ENCODE measurements at places on chromosomes 6 and 20. TPM values are rescaled to one million over a fixed set of nuclear protein-coding genes. Genes with fewer than 3 reads are reported as not detected.
A peak's percentile ranks its signal among the peaks of the same experiment; 100 is the strongest.

- H3K4me3 ChIP-seq = no peak within 1 kb of the TSS
- H3K27ac ChIP-seq = no peak within 1 kb of the TSS
- no peaks in the 10 kb centered on the region for H3K27me3 ChIP-seq
- DNase-seq = no peak
- H3K36me3 ChIP-seq = no peaks in the 10 kb centered on the region
- H3K4me1 ChIP-seq = no peaks in the 10 kb centered on the region
Observed at GRCh38 chr6:32637219-32637880, at the start of gene HLA-DQA1. Gene HLA-DQA1, plus strand, starts transcription at chr6:32637406. Its CDS starts 53 bp downstream, at chr6:32637459.

DNA sequence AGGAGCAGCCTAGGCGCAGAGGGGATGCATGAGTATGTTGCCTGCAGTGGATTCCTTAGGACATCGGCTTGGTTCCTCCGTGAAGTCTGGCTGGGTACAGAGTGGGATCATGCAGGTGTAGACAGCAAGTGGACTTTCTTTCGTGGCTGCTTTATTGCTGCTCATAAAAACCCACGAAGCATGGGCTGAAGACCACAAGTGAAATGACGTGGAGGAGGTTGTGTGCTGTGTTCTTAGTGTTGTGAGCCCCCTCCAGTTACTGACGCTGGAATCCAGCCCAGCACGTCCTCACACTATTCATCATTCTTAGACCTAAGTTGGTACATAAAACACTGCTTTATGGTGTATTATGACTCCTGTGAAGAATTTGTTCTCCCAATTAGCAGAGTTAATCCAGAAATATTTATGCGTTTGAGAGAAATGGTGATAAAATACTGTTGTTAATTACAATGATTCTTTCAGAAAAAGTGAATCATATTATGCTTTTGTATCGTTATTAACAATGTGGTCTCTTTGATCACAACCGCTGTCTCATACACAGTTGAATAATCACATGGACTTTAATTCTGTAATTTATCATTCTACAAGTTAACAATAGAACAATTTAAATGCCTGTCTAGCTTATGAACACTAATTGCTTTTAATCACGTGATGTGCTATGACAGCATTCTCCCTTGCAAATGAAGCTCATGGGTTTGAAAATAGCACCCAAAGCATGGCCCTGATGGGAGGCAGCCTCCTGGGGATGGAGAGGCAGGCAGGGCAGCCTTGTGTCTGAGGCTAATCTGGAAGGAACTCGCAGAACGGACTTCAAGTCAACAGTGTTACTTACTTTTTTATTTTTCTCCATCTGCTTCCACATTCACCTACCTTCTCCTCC lies 233.9 kb upstream of the SYNDIG1 start:
- DNase-seq = no peak
- no peaks in the 10 kb centered on the region for H3K27me3 ChIP-seq
- H3K36me3 ChIP-seq = no peaks in the 10 kb centered on the region
- H3K4me3 ChIP-seq = no peak overlapping the region

- no peak overlapping the region for H3K4me3 ChIP-seq
- H3K27me3 ChIP-seq = no peaks in the 10 kb centered on the region
- peak; percentile 72 for DNase-seq
- H3K4me1 ChIP-seq = no peaks in the 10 kb centered on the region
- no peaks in the 10 kb centered on the region for H3K36me3 ChIP-seq
Observed at GRCh38 chr20:5535125-5535756, 215.0 kb upstream of the SHLD1 start.

- no peak overlapping the region for H3K27ac ChIP-seq
- H3K27me3 ChIP-seq = no peaks in the 10 kb centered on the region
- no peak for DNase-seq
- no peak overlapping the region for H3K4me3 ChIP-seq
- no peaks in the 10 kb centered on the region for H3K4me1 ChIP-seq
Observed at GRCh38 chr6:161056451-161056850, 64.9 kb downstream of the MAP3K4 start.

DNA sequence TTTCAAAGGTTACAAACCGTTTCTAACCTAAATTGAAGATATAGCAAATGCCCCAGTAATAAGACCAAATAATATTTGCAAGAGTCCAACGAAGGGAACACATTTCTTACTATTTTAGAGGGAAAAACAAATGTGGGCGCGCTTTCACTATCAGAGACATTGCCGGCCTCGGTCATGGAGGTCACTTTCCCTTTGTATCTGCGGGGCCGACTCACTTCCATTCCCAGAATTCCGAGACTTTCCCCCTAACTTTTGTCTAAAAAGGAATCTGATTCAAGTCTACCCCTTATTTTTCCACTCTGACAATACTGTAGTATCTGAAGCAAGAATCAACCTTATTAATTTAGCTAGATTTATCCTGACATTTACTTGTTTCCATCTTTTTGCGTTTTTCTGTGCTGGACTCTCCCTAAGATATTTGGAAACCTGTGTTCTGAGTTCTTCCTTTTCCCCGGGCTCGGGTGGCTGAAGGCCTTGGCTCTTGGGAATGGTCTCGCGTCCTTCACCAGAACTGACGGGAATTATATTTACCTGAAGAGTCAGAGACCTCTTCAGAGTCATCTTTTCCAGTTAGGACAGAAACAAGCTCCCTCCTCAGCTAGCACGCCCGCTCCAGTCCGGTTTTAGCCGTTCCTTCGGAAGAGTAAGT lies 71.8 kb upstream of the ZNF184 start:
- peak overlapping the region; percentile 70 for H3K4me3 ChIP-seq
- no peak overlapping the region for H3K27ac ChIP-seq
- DNase-seq = no peak
- H3K4me1 ChIP-seq = no peaks in the 10 kb centered on the region

GRCh38 chr6:151537556-151537955 lies 43.7 kb downstream of the CCDC170 start:
- DNase-seq = no peak
- H3K27me3 ChIP-seq = no peaks in the 10 kb centered on the region
- no peak overlapping the region for H3K4me3 ChIP-seq
- peaks cover 4% of the 10 kb centered on the region for H3K4me1 ChIP-seq
- no peaks in the 10 kb centered on the region for H3K36me3 ChIP-seq

DNA sequence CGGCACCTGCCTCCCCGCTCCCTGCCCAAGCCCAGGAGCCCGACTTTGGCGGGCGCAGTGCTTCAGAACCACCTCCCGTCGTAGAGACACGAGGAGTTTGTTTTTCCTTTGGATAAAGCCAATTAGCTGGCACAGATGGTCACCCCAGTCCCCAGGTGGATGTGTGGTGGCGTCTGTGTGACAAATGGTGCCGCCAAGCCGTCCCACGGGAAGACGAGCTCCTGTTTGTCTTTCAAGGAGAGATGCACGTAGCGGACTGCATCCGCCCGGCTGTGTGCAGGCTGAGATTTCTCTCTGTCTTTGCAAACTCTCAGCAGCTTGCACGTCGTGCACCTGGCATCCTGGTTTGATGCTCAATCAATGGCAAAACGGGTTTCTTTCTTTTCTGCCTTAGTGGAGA lies 16.1 kb upstream of the MRGBP start:
- H3K36me3 ChIP-seq = no peaks in the 10 kb centered on the region
- no peaks in the 10 kb centered on the region for H3K4me1 ChIP-seq

GRCh38 chr6:117776441-117776840 lies 101.2 kb downstream of the NUS1 start:
- no peak overlapping the region for H3K27ac ChIP-seq
- H3K4me3 ChIP-seq = no peak overlapping the region
- H3K27me3 ChIP-seq = no peaks in the 10 kb centered on the region
- H3K36me3 ChIP-seq = no peaks in the 10 kb centered on the region
- peak; percentile 10 for DNase-seq

GRCh38 chr20:53897884-53898555 lies 172.4 kb downstream of the BCAS1 start:
- no peaks in the 10 kb centered on the region for H3K27me3 ChIP-seq
- H3K4me3 ChIP-seq = no peak overlapping the region
- DNase-seq = no peak
- H3K36me3 ChIP-seq = no peaks in the 10 kb centered on the region
- peaks cover 37% of the 10 kb centered on the region for H3K4me1 ChIP-seq

GRCh38 chr6:152310371-152310954 lies 326.7 kb downstream of the SYNE1 start:
- peaks cover 26% of the 10 kb centered on the region for H3K36me3 ChIP-seq
- H3K27me3 ChIP-seq = no peaks in the 10 kb centered on the region

- H3K27ac ChIP-seq = no peak overlapping the region
- no peaks in the 10 kb centered on the region for H3K36me3 ChIP-seq
- H3K4me3 ChIP-seq = no peak overlapping the region
- H3K4me1 ChIP-seq = no peaks in the 10 kb centered on the region
- peaks cover 7% of the 10 kb centered on the region for H3K27me3 ChIP-seq
Observed at GRCh38 chr6:99871641-99872040, 122.4 kb downstream of the MCHR2 start.

DNA sequence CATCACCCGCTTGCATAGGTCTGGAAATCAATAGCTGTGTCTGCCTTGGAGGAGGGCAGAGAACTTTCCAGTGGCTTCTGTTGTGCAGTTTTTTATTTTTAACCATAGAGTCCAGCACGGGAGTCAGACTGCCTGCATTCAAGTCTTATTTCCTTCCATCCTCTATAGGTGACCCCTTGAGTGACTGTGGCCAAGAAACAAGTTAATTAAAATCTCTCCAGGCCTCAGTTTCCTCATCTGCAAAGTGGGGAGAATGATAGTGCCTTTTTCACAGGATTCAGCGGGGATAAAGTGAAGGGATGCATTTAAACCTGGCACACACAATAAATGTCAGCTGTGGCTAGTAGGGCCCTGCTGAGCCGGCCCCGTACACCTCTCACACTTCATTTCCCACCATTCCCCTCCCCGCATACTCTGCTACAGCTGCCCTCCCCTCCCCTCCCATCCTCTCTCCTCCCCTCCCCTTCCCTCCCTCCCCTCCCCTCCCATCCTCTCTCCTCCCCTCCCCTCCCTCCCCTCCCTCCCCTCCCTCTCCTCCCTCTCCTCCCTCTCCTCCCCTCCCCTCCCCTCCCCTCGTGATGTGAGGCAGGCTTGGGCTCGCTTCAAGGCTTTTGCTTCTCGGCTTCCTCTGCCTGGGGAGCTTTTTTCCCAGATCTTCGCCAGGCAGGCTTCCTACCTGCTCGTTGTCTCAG lies 150.5 kb downstream of the TFAP2C start:
- DNase-seq = no peak
- no peaks in the 10 kb centered on the region for H3K27me3 ChIP-seq
- H3K27ac ChIP-seq = no peak overlapping the region
- H3K4me3 ChIP-seq = no peak overlapping the region
- peaks cover 8% of the 10 kb centered on the region for H3K4me1 ChIP-seq

DNA sequence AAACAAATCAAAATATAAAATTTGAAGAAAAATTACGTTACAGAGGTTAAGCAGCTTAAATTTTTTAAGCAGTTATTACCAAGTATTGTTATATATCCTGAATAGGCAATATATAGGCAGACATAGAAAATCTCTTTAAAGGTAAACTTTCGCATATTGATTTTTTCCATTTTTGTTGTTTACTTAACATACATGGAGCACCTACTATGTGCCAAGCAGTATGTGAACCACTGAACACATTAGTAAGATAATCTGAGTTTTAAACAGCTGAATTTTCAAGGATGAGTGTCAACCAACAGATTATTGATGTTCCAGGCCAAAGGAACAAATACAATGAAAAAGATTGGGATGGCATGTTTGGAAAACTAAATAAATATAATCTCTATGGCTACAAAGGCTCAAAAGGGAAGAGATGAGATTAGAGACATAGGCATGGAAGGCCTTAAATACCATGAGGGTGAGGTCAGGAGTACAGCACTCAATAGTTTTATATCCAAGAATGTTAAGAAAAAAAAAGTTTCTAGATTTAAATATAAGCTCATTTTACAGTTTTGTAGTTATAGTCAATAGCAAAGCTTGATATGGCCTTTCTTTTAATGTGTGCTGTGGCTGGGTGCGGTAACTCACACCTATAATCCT lies 277.5 kb downstream of the PTPRK start:
- H3K4me1 ChIP-seq = peaks cover 4% of the 10 kb centered on the region
- H3K27ac ChIP-seq = peak overlapping the region; percentile 26
- no peaks in the 10 kb centered on the region for H3K36me3 ChIP-seq
- no peak overlapping the region for H3K4me3 ChIP-seq
- no peaks in the 10 kb centered on the region for H3K27me3 ChIP-seq
- peak; percentile 68 for DNase-seq

DNA sequence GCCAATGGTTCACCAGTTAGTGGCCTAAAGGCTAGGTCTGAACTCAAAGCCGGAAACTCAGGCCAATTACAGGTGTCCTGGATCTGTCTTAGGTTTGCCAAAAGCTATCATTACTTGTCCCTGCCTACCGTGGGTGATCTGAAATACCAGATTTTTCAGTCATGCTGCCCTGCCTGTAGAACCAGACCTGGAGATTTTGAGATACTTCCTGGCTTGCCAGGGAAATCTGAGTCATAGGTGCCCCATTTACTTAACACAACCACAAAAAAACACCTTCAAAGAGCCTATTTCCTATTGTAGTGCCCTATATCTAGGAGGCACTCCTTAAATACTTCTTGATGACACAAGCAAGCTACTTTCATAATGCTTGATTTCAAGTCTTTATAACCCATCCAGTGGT lies 13.9 kb upstream of the RANBP9 start:
- H3K27me3 ChIP-seq = no peaks in the 10 kb centered on the region
- H3K4me3 ChIP-seq = no peak overlapping the region
- H3K4me1 ChIP-seq = no peaks in the 10 kb centered on the region
- peak; percentile 53 for DNase-seq

- H3K4me1 ChIP-seq = peaks cover 15% of the 10 kb centered on the region
- no peak overlapping the region for H3K4me3 ChIP-seq
- peaks cover 12% of the 10 kb centered on the region for H3K36me3 ChIP-seq
- DNase-seq = no peak
- H3K27me3 ChIP-seq = no peaks in the 10 kb centered on the region
Observed at GRCh38 chr6:111267764-111268333, 180.5 kb downstream of the SLC16A10 start.

DNA sequence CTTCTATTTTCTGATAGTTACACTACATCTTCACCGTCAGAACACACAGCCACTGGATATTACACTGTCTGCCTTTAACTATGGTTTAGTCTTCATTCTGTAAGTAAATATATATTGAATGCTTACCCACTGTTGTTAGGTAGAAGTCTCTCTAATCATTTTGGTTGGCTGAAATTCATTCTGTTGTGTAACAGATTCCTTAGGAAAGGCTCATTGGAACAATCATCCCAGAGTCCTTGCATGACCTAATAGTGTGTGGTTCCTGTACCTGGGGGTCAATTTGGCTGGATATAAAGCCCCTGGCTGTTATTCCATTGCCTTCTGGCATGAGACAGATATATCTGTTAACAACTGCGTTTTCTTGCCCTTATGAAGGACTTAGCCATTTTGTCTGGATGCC lies 9.9 kb downstream of the BLOC1S5 start:
- no peaks in the 10 kb centered on the region for H3K4me1 ChIP-seq
- H3K36me3 ChIP-seq = no peaks in the 10 kb centered on the region
- peak; percentile 14 for DNase-seq
- H3K27ac ChIP-seq = no peak overlapping the region
- no peaks in the 10 kb centered on the region for H3K27me3 ChIP-seq
- H3K4me3 ChIP-seq = no peak overlapping the region

- DNase-seq = no peak
- no peaks in the 10 kb centered on the region for H3K36me3 ChIP-seq
- H3K4me3 ChIP-seq = no peak overlapping the region
- peaks cover 3% of the 10 kb centered on the region for H3K27me3 ChIP-seq
Observed at GRCh38 chr6:53635322-53635721, 30.2 kb downstream of the KLHL31 start.

- no peak overlapping the region for H3K4me3 ChIP-seq
- DNase-seq = no peak
- H3K27me3 ChIP-seq = no peaks in the 10 kb centered on the region
- H3K4me1 ChIP-seq = no peaks in the 10 kb centered on the region
Observed at GRCh38 chr6:9784786-9785185, 630.1 kb downstream of the TFAP2A start.

The FUCA2 gene
- 64.0 TPM for total RNA-seq

The CBLN4 gene
- total RNA-seq = not detected

The APOM gene
- total RNA-seq = 0.89 TPM

The LATS1 gene
- total RNA-seq = 25.6 TPM

The PAK5 gene
- total RNA-seq = 0.19 TPM

The MRAP2 gene
- total RNA-seq = 0.20 TPM

The METTL24 gene
- total RNA-seq = 0.36 TPM

The CDSN gene
- total RNA-seq = 0.22 TPM

The MAS1 gene
- not detected for total RNA-seq

Measured in astrocyte (in vitro differentiated cells and primary cell).